ENCODE measurements at places on chromosomes 6 and 20.

GRCh38 chr20:41889844-41890224 lies 271.7 kb upstream of the CHD6 start:
- no peak for DNase-seq

DNA sequence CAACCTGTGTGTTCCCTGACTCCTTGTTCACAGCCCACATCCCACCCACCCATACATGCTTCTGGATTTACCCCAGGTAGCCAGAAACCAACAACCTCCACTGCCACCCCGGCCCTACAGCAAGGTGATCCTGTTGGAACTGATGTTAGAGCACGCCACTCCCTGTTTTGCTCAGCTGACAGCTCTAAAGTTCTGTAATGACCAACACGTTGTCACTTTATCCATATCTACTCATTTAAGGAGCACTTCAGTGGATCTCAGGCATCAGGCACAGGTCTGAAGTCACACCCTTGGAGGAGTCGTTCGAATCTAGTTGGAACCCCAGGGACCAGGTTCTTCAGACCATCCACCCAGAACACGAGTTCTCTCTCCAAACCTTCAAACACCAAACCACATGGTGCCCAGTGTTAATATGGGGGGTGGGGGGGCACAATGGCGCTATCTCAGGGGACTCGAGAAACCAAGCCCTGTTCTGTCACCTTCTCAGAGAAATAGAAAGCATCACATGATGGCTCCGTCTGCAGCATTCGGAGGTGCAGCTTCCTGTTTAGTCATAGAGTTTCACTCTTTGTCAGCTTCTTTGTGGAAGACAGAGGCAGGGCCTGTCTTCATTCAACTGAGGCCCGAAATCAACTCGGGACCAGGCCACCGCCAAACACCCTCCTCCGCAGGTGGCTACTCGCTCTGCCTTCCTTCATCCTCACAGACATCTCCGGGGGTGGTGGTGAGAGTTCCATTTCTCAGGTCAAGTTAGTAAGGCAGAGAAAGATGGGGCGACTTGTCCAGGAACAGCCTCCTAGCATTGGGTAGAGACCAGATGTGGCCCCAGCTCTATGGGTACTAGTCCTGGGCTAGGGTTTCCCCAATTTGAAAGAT lies 142.2 kb downstream of the NFATC2 start:
- DNase-seq, result peak; percentile 59

- no peak for DNase-seq
Observed at GRCh38 chr20:44594730-44595129, 12.4 kb downstream of the PKIG start.

- DNase-seq, result no peak
Observed at GRCh38 chr20:32343439-32343838, 14.7 kb upstream of the ASXL1 start.

GRCh38 chr6:41937861-41938574 lies 3.6 kb downstream of the CCND3 start:
- peak; percentile 26 for DNase-seq

DNA sequence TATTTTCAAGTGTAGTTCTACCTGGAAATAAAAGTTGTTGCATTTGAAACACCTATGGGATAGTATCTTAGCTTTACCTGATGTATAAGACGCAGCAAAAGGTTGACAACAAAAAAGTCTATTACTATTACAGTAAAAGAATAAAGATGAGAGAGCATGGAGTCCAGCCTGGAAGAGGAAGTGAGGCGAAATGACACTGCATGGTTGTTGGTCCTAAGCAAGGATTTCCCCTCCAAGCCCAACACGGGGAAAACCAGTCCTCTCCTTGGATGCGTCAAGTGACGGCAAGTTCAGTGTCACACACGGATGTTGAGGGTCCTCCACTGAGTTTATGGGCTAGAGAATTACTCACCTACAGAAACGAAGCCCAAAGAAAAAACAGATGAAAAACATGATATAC lies 51.7 kb downstream of the COL11A2 start:
- DNase-seq, result no peak

DNA sequence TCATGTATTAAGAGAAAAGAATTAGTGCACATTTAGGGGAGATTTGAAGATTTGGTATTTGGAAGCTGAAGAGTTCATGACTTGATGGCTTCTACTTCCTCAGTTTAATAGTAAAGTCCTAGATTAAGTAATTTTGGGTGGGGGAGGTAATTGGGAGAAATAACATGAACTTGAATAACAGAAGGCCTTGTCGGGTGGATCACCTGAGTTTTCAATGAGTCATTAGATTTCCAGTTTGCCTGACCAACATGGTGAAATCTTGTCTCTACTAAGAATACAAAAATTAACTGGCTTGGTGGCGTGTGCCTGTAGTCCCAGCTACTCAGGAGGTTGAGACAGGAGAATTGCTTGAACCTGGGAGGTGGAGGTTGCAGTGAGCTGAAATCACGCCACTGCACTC lies 181.0 kb downstream of the GJA1 start:
- no peak for DNase-seq

- DNase-seq, result no peak
Observed at GRCh38 chr6:67594366-67594765, 1040.7 kb upstream of the ADGRB3 start.

- DNase-seq, result no peak
Observed at GRCh38 chr6:20246125-20246524, 33.9 kb upstream of the MBOAT1 start.

GRCh38 chr6:88695937-88696336 lies 267.5 kb downstream of the RNGTT start:
- DNase-seq, result no peak

DNA sequence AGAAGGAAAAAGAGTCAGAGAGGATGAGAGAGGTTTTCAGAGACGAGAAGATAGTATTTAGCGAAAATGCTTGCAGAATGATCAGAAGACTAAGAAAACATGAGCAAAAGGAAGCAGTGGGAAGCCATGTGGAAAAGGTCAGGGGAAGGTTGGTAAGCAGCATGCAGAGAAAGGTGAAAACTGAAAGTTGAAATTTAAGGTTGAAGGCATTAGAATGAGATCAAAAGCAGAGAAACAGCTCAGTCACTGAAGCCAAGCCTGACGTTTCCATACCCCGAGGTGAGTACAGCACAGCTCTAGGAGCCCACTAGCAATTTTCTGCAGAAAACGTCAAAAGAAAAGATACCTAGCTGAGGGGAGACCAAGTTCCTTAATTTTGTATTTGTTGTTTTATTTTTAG lies 19.1 kb upstream of the TFB1M start:
- DNase-seq, result no peak

DNA sequence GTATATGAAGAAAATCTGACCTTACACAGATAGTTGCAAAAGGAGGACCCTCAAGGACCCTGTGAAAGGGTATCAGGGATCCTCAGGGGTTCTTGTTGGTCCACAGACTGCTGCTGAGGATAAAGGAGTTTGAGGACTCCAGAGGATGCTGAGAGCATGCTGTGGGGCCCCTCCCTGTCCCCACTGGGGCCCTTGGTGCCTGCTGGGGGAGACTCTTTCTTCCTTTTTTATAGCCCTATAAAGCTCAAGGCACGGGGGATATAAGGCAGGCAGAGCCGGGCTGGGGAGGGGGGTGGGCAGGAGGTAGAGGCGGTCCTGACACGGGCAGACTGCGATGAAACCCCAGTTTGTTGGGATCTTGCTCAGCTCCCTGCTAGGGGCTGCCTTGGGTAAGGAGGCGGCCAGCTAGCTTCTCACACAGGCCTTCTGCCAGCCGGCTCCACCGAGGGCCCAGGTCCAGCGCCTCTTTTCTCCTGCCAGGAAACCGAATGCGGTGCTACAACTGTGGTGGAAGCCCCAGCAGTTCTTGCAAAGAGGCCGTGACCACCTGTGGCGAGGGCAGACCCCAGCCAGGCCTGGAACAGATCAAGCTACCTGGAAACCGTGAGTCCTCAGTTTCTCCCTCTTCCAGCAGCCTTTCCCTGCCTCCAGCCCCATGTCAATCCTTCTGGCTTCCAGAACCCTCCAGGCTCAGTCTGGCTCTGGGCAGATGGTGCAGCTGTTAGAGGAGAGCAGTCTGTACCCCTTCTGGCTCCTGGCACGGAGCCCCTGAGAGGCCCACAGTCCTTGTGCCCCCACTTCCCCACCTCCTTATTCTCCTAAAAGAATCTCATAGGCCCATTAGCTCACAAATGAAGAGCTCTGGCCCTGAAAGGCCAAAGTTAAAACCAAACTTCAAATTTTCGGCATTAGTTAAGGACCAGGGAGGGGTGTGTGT lies at the start of gene LY6G6D:
LY6G6D (plus strand) TSS at position 327 of the 937 bp plus-strand sequence; CDS start at position 335, 8 bp downstream.
- no peak for DNase-seq

- no peak for DNase-seq
Observed at GRCh38 chr6:7721649-7722048, 4.2 kb upstream of the BMP6 start.

- DNase-seq, result no peak
Observed at GRCh38 chr20:24684421-24684871, 215.0 kb downstream of the SYNDIG1 start.

DNA sequence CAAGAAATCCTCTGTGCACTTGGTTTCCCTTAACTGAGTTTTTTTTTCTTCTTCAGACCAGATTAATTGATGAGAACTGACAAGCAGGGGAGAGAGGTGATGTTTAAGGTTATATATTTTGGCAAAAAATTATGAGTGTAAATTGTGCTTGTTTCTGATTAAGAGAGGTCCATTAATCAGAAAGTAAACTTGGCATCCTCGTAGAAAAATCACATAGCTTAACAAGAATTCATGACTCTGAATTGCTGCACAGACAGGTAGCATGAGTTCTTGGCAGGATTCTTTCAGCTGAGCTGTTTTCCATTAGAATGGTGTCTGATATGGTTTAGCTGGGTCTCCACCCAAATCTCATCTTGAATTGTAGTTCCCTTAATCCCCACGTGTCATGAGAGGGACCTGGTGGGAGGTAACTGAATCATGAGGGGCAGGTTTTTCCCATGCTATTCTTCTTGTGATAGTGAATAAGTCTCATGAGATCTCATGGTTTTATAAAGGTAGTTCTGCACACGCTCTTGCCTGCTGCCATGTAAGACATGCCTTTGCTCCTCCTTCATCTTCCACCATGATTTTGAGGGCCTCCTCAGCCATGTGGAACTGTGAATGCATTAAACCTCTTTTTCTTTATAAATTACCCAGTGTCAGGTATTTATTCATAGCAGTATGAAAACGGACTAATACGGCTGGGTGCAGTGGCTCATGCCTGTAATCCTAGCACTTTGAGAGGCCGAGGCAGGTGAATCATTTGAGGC lies 34.2 kb upstream of the DDR1 start:
- DNase-seq, result no peak

- DNase-seq, result no peak
Observed at GRCh38 chr6:22467645-22468044, 101.7 kb upstream of the HDGFL1 start.

DNA sequence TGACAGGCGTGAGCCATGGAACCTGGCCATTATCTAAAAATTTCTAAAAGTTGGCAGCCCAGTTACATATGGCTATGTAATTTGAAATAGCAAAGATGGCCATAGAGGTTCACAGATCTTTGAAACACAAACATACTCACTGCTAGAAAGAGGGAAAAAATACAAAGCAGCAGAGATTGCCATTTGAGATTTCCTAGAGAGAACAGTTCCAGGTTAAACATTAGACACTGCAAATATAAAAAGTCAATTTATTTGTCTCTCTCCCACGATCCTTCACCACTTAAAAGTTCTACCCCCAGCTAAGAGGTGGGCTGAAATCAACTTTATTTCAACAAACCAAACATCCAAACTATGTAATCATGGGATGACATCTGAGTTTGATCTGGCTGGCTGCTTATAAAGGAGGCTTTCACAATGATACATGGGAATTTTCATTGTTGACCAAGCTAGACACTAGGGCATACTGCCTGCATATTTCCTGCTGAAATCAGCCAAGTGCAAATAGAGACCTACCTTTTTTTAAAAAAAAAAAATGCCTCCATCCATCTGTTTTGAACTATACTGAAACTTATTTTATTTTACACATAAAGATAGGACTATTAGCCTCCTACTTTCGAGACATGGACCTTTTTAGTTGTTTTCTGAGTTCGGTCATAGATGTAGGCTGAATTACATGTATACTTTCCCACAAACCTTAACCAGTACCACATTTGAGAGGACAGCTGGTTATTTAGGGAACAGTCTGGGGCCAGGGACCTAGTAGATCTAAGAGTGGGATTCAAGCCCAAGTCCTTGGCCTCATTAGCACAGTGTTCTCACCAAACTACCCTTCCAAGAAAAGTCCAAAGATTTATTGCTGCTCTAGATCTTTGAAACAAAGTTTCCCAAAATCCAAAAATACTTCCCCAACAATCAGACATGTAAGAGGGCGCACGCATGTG lies 16.6 kb downstream of the DCDC2 start:
- no peak for DNase-seq

DNA sequence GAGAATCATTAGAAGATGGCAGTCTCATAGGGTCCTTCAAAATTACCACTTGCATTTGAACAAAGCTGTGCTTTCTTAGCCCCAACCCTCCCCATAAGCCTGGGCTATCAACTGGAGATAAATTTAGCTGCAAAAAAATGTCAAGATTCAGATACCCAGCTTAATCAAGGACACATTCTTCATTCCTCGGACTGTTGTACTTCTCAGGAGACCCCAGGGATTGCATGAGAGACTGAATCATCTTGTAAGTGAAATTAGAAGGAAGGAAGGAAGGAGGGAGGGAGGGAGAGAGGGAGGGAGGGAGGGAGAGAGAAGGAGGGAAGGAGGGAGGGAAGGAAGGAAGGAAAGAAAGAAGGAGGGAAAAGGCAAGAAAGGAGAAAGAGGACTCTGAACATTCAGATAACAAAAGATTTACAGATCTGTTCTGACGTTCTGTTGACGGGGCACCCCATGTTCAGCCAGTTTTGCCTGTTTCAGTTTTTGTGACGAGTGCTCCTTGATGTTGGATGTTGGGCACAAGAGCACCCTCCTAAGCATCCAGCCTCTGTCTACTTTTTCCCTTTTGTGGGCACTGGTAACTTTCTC lies 498.7 kb downstream of the PREX1 start:
- no peak for DNase-seq

GRCh38 chr6:19995575-19996257 lies 158.5 kb downstream of the ID4 start:
- no peak for DNase-seq

DNA sequence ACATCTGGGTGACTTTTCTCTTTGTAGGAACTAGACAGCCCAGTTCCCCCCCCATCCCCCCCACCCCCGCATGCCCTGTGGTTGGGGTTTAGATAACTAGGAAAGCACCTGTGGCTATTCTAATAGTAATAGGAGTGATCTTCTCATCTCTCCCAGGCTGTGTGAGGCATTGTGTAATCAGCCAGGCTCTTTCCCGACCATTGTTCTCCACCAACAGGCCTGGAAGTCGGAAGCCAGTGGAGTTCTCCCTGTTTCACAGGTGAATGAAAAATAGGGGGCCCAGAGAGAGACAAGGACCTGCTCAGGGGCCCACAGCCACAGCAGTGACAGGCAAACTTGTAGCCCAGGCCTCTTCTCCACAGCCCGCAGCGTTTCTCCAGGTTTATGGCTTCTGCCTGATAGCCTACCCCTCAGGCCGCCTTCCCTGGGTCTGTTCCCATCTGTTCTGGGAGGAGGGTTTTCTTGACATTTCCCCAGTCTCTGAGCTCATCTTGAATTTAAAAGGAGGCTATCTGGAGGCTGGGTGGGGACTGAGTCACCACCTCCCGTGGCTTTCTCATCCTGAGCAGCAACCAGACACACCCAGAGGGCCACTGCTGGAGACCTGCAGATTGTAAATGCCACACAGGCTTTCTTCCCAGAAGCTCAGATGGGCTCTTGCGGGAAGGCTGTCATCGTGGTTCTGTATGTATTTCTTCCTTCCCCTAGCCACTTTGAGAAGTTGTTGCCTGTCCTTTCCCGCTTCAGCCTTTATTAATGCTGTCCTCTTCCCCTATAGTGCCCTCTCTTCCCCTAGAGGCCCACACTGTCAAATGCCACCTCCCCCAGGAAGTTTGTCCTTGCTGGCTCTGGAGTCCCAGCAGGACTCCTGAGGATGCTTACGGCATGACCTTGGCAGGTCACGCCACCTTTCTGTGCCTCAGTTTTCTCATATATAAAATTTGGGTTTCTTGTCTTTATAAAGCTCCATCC lies 75.9 kb upstream of the MYL9 start:
- DNase-seq, result no peak

GRCh38 chr6:37238381-37238780 lies 19.2 kb upstream of the TBC1D22B start:
- no peak for DNase-seq
